ENCODE measurements at places on chromosomes 7 and 10.

GRCh38 chr10:67239864-67240497, 314.1 kb downstream of the LRRTM3 start:
- no peak for DNase-seq

GRCh38 chr7:47149971-47150370, 431.9 kb downstream of the TNS3 start:
- no peak for DNase-seq

DNA sequence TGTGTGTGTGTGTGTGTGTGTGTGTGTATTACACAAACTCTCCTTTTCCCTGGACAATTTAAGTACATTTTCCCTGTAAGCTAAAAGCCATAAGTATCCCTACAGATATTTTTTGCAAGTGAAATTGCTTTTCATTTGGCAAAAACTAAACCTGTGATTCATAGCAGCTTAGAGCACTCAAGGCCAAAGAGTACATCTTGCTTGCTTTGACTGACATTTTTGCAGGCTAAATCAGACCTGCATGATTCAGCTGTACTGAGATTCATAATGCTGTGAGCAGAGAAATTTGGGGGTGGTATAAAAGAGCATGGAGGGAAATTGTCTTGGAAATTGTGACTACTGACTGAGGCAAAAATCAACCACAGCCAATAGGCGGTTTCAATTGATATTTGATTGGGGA, 500.4 kb downstream of the GFRA1 start:
- no peak for DNase-seq

- DNase-seq: no peak
Measured at GRCh38 chr7:98214811-98215321, 3.6 kb downstream of the BHLHA15 start.

- DNase-seq: no peak
Measured at GRCh38 chr10:67107670-67108069, 181.8 kb downstream of the LRRTM3 start.

- DNase-seq: no peak
Measured at GRCh38 chr7:87933605-87933952, 472 bp upstream of the ADAM22 start.

DNA sequence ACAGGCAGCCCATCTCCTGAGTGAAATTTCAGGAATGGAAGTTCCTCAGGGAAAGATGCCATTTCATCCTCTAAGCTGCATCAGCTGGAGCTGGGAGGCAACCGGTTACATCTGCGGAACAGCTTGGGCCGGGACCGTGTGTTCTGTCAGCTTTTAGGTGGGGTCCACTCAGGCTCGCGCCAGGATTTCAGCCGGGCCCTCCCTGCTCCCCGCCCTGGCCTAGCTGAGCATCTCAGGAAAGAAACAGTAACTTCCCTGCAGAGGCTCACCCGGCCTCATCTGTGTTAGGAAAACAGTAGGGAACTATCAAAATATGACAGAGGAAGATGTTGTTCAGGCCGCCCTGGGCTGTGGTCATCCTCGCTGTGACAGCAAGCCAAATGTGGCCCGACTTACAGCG, 110.4 kb downstream of the TRIL start:
- DNase-seq: no peak

GRCh38 chr7:27409776-27410175, 167.2 kb downstream of the EVX1 start:
- DNase-seq: no peak

GRCh38 chr10:132241496-132241895, 54.7 kb downstream of the DPYSL4 start:
- no peak for DNase-seq

GRCh38 chr10:14971867-14972448, 12.8 kb downstream of the MEIG1 start:
- DNase-seq: peak; percentile 52

GRCh38 chr7:36601601-36602000, 122.7 kb downstream of the AOAH start:
- no peak for DNase-seq

- no peak for DNase-seq
Measured at GRCh38 chr10:80647173-80647833, 109.6 kb downstream of the SH2D4B start.

DNA sequence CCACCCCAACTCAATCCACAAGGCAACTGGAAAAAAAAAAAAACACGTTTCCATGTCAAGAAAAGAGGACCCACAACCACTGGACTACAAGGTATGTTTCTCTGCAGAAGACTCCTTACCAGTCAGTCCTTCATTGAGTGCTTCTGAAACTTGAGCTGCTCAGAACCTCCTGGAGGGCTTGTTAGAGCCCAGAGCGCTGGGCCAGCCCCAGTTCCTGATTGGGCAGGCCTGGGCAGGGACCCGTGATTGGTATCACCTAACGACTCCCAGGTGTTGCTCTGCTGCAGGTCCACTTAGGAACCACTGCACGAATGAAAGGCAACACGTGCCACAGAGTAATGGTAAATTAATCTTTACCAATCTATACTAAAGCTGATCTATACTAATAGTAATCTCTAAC, 473 bp upstream of the CCDC201 start:
- DNase-seq: no peak

DNA sequence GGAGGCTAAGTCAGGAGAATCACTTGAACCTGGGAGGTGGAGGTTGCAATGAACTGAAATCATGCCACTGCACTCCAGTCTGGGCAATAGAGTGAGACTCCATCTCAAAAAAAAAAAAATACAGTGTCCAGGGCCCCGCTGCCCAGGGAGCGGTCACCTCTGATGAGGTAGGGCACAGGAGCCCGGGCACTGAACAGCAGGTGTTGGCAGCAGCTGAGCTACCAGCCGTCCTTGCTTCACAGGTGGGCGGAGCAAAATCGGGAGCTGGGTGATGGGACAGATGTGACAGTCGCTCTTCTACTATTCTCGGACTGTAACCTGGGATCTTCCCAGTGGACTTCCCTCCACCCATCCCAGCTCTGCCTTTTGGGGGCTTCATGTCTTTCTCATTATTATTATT, 49.4 kb downstream of the GTF2IRD1 start:
- DNase-seq: no peak

GRCh38 chr10:51675088-51675487, 24.3 kb downstream of the CSTF2T start:
- DNase-seq: no peak

DNA sequence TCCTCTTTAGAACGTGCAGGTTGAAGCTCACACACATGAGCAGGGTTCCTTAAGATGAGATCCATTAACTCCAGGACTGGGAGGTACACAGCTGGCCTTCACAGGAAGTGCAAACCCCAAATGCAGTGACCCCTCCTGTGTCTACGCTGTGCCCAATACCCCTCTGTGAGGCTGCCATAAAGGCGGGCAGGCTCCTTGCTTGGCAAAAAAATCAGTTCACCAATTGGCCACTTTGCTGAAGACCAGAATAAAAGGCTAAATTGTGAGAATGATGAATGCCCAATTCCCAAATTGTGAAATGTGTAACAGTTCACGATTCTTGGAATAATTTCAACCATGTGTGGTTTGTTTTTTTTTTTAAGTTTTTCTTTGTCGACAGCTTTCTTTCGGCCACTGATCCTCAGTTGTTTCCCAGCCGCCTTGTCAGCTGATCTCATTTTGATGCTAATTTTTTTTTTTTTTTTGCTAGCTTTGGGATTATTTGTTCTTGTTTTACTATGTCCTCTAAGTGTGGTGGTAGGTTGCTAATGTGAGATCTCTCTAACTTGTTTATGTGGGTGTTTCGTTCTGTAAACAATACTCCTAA, 101.9 kb upstream of the PRSS58 start:
- no peak for DNase-seq

DNA sequence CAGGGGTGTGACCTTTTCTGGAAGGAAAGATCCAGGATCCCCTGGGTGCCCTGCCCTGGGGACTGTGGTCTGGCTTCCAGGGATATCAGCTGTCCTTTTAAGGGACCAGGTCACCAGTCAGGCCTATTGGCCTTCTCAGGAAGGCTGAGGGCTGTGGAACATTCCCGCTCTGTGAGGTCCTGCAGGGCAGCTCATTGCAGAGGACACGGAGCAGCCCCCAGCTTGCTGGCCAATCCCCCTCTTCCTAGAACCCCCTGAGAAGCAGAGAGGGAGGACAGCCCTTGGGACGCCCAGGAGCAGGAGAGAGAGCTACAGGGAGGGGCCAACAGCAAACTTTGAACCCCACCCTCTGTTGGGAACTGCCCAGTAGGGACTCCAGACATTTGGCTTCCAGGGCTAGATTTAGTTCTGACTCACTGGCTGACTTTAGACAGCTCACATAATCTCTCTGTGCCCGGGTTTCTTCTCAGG, 67.9 kb upstream of the COL13A1 start:
- no peak for DNase-seq

GRCh38 chr7:37977243-37977642, 56.8 kb downstream of the EPDR1 start:
- no peak for DNase-seq

DNA sequence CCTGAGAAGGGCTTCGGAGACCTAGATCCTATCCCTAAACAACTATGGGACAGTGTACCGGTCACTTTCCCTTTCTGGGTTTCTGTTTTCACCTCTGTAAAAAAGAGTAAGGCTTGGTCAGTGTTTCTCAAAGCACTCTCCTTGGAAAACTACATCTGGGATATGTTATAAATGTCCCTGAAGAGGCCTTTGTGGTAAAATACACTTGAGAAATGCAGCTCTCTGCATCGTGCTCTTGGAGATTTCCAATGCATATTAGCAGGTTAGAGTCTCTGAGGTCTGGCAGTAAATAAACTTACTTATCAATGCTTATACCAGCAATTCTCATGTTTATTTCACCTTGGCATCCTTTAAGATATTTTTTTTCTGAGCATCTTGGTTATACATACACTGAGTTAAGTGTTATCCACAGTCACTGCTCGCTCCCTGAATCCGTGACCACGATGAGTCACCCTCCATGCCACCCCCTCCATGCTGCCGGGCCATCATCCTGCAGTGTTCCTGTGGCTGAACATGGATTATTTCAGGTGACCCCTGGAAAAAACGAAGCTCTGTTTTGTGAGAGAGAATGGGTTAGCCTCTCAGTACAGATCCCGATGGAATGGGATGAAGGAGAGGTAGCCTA, 3.3 kb upstream of the TBXAS1 start:
- DNase-seq: no peak

DNA sequence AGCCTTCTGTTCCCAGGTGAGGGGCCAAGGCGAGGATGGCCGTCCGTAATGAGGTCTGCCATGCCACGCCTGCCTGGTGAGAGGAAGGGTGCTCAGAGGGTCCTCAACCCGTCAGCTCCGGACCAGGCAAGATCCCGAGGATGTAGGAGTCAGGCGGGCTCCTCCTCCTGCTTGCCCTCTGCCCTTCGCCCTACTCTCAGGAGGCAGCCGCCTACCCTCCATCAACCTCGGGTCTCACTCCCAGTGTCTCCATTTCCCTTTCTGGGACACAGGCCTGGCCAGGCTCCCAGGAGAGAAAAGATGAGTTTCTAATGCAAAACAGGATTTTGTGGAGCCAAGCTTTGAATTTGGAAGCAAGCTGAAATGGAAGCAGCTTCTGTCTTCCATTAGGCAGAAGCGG, 184.0 kb downstream of the PTPN20 start:
- DNase-seq: no peak

DNA sequence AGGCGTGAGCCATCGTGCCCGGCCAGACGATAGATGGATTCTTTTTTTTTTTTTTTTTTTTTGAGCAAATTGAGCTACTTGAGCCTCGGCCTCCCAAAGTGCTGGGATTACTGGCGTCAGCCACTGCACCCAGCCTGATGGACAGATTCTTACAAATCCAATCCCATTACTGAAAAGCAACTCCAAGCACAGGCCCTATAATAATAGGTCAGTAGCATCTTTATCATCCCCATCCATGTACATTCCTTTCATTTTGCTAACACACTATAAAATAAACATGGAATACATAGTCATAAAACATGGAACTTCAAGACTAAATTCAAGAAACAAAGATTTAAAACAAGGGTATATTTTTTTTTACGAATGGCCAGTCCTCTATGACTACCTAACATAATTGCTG, 16.0 kb upstream of the RSBN1L start:
- no peak for DNase-seq

DNA sequence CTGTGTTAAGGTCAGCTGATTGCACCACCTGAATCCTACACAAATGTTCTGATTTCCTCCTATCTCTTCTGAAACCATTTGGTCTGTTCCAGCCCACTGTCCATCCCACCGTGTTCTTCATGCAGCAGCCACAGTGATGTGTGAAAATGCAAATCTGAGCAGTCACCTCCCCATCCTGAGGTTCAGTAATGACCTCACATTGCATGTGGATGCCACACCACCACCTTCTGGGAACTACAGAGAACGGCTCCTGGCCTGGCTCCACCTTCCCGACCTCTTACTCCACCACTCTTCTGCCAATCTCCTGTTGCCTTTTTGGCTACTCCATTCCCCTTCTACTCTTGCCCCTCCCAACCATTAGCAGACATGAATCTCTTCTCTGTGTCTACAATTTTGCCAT, 244.4 kb downstream of the TNS3 start:
- no peak for DNase-seq

GRCh38 chr7:75572814-75573213, 80.7 kb downstream of the SPDYE5 start:
- DNase-seq: no peak

- no peak for DNase-seq
Measured at GRCh38 chr10:89303161-89303560, 1.3 kb downstream of the IFIT2 start.

DNA sequence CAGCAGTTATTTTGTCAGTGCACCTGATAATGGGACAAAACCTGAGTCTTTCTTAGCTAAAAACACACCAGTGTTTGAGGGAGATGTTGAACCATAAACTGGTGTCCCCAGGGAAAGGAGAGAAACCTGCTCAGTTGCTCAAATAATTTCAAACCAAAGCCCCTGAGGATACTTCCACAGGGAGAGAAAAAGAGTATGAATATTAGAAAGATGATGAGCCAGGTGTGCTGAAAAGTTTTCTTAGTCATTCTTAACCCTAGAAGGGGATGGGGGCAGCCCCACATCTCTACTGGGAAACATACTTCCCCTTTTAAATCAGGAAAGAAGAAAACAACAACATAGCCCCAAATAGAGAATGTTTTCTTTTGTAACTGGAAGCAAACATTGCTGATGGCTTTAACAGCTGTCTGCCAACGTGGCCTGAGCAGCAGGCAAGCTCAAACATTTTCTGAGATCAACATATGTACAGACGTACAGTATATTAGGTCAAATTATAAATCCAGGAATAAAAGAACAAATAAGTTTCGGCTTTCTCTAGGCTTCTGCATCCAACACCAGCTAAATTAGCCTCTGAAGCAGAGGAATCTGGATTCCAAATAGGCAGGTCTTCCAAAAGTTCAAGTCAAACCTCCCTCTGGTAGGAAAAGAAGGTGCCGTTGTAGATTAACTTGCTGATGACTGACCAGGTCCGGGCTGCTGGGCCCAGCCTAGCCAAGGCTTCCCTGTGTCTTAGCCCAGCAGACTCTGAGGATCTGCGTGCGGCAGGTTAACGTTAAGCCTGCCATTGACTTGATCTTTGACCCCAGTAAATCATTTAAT, 30.5 kb upstream of the FBXW4 start:
- no peak for DNase-seq

- DNase-seq: no peak
Measured at GRCh38 chr10:126580873-126581647, 89.4 kb downstream of the C10orf90 start.

- DNase-seq: no peak
Measured at GRCh38 chr7:116405810-116406209, 93.7 kb upstream of the CAV2 start.

GRCh38 chr7:154909241-154910105, 93.5 kb downstream of the PAXIP1 start:
- DNase-seq: no peak

GRCh38 chr10:23585186-23585585, 146.3 kb downstream of the OTUD1 start:
- no peak for DNase-seq
